Fibroblast of the aortic adventitia (primary cell): ENCODE measurements at places on chromosomes 1 and 21. TPM values are rescaled to one million over a fixed set of nuclear protein-coding genes. Genes with fewer than 3 reads are reported as not detected.
A peak's percentile ranks its signal among the peaks of the same experiment; 100 is the strongest.

GRCh38 chr21:42179316-42179715 is 39.6 kb upstream of the ABCG1 start:
- no peak for DNase-seq

DNA sequence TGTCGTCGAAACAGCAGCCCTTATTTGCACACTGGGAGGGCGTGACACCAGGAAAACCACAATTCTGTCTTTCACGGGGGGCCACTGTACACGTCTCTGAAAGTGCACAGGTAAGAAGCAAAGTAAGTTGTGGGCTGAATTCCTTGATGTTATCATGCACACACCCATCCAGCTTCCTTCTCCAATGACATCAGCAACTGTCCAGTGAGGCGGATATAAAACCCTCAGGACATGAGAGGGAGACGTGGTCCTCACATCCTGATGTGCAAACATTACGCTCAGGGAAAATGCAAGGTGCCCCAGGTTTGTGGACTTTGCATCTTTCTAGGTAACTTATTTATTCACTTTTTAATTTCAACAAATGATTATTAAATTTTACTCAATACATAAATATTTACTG is 3.0 kb downstream of the TFF1 start:
- DNase-seq: no peak

- no peak for DNase-seq
Observed at GRCh38 chr1:160664573-160665051, 17.8 kb upstream of the SLAMF1 start.

GRCh38 chr21:42463861-42464515 is 32.0 kb downstream of the RSPH1 start:
- peak; percentile 51 for DNase-seq

FAAH gene
- 0.18 and 0.65 TPM in 2 replicates for total RNA-seq

ZNF678 gene
- total RNA-seq: 8.4 and 10.5 TPM in 2 replicates

GRCh38 chr1:171405391-171405714 is 80.0 kb upstream of the PRRC2C start:
- no peak for DNase-seq

DNA sequence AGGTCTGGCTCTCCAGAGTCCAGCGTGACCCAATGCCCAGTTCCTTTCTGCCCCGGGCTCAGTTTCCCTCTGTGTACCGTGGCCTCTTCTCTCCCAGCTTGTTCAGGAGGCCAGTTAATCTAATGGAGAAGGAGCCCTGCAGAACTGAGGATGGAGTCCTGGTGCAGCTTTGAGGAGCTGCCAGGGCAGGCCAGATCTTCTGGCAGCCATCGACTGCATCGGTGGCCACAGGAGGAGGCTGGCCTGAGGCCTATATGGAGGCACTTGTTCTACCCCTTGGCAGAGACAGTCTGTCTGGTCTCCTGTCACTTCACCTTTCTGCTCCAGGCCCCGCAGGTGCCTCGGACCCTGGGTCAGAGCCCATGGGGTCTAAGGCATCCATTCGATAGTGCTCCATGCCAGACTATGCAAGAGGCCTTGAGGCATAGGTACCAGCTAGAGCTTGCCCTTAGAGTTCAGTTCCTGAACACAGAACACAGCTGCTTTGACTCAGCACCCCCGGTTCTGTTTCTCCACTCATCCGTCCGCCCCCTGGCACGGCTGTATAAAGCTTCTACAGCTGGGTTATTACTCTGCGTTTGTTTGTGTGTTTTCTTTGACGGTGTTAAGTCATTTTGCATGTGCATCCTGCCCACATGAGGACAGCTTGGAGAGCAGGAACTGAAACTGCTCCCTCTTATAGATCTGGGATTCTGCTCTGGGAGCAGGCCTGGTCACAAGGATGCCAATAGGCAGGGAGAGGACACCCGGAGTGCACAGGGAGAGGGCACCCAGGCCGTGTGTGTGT is 18.5 kb upstream of the LRRN2 start:
- no peak for DNase-seq

GRCh38 chr21:18443701-18444100 is 40.1 kb upstream of the TMPRSS15 start:
- DNase-seq: no peak

ALX3 gene
- 0.09 TPM in 1 of 2 replicates, not detected in the other for total RNA-seq

EXO5 gene
- total RNA-seq: 11.5 and 15.1 TPM in 2 replicates

HPCAL4 gene
- under 0.01 TPM in 1 of 2 replicates, not detected in the other for total RNA-seq
